ENCODE measurements at places on chromosomes 3 and 15.
A peak's percentile ranks its signal among the peaks of the same experiment; 100 is the strongest.

DNA sequence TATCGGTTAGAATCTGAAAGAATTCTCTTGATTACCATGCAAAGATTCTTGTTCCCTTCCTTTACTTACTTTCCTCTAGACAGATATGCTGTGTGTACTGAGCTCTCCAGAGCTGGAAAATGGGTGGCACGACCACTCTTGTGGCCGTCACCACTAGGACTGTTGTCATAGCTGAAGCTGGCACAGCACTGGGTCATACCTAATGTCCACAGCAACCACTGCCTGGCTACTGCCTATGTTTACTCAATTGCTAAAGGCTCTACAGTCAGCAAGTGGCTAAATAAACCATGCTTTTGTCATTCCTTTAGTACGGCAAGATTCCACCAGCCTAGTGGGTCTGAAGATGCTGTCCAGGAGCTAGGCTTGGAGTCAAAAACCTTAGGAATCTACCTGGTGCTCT is 1643.0 kb downstream of the OTOL1 start:
- no peak for DNase-seq

DNA sequence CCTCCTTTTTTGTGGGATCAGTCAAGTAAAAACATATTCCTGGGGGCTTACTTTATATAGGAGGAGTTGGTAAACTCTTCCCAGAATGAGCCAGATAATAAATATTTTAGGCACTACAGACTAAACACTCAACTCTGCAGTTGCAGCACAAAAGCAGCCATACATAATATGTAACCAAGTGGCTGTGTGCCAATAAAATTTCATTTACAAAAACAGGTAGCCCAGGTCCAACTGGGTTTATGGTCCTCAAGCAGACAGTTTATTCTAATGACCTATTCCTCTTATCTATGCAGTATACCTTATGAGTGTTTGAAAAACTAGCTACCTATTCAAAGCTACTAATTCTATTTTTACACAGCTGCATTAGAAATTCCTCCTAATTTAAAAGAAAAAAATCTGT is 61.8 kb downstream of the FAIM start:
- DNase-seq, result no peak

- no peak for DNase-seq
These were observed 8.1 kb downstream of the WDR82 start for GRCh38 chr3:52270252-52270754.

GRCh38 chr3:178916223-178916622 is 155.4 kb downstream of the ZMAT3 start:
- no peak for DNase-seq

DNA sequence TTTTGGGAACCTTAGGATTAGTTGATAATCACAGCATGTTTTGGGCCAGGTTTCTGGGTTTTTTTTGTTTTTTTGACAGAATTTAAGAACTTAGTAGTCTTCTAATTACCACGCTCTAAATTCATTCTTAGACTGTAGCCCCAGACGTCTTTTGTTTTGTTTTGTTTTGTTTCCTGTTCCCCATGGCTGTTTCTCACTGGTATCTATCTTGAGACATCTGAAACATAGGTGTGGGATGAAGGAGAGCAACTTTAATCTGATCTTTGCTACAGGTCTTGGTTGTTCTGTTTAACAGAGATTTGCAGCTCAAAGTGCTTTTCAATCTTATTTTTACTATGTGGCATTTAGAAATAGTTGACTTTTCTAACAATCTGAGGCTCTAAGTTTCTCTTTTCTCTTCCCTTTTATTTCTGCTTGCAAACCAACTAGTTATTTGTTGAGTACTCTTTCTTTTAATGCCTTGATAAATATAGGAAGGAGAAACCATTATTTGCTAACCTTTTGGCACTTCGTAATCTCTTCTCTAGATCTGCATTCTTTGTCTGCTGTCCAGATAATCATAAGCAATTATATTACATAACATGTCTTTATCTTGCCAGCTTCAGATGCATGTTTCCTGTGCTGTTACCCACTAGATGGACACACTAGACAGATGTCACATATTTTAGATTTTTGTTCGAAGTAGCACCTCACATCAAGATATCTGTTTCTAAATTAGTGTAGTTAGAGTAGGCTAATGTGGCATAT is 40.9 kb downstream of the FBXL2 start:
- DNase-seq, result no peak

DNA sequence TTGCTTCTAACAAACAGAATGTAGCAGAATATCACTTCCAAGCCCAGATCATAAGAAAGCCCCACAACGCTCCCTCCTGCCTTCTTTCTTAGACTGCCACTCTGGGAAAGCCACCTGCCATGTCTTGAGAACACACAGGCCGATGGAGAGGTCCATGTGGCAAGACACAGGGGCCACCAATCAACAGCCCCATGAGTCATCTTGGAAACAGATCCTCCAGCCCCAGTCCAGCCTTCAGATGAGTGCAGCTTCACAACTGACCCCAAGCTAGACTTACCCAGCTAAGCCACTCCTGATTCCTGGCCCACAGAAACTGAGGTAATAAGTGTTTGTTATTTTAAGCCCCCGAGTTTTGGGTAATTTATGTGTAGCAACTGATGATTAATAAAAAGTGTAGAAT is 39.7 kb downstream of the PTH1R start:
- no peak for DNase-seq

DNA sequence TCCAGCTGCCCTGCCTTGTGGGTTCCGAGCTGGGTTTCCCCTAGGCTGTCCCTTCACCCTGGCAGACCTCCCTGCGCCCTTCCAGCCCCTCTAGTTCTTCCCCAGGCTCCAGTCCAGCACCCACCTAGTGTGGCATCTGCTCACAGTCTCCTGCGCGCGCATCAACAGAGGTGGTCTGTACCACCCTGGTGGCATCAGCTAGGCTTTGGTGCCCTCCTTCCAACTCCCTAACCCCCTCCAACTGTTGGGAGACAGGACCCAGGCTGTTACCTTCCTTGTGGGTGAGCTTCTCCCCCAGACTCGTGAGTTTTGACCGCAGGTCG is 8.0 kb downstream of the CALML4 start:
- DNase-seq, result no peak

DNA sequence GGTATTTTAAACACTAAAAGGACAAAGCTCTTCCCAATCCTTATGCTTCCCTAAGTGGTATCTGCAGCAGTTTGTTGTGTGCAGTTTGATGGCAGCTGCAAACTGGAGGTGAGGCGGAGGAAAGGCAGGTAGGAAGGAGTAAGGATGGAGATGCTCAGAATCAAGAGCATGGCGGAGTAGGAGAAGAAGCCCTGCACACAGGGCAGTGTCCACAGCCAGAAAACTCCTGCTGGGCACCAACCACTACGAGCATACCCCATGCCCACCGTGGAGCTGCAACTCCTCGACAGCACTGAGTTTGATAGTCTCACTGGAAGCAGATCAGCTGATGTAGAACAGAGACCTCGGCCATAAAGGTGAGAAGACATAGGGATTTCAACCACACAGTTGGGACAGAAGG is 30.3 kb upstream of the ESYT3 start:
- DNase-seq, result no peak

DNA sequence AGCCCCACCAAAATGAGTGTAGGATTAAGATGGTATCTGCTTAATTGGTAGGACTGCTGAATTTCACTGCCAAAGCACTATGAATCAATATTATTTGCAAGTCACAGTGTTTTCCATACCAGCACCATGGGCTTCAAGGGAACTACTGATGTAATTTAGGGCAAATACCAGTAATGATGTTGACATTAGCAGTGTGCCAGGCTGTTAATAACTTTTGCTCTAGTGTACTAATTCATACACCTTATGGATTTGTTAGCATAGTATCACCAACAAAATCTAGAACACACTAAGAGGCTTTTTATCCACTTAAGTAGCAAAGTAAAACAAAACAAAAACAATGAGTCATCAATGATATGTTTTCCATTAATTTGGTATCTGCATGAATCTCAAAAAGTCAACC is 888.2 kb downstream of the CADM2 start:
- DNase-seq, result no peak

DNA sequence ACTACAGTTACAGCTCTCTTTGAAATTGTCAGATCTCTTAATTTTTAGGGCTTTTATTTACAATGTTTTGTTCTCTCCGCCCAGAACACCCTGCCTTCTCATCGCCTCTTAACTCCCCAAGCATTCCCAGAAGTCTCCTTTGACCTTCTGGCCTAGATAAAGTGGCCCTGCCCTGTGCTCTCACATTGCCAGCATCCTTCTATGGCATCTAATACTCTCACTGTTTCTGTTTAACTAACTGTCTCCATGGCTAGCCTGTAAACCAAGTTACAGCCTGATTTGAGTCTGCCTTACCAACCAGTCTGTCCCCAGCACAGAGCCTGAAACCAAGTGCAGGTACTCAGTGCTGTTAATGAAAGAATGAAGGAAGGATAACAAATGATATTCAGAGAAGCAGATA is 19.9 kb downstream of the COL8A1 start:
- no peak for DNase-seq

DNA sequence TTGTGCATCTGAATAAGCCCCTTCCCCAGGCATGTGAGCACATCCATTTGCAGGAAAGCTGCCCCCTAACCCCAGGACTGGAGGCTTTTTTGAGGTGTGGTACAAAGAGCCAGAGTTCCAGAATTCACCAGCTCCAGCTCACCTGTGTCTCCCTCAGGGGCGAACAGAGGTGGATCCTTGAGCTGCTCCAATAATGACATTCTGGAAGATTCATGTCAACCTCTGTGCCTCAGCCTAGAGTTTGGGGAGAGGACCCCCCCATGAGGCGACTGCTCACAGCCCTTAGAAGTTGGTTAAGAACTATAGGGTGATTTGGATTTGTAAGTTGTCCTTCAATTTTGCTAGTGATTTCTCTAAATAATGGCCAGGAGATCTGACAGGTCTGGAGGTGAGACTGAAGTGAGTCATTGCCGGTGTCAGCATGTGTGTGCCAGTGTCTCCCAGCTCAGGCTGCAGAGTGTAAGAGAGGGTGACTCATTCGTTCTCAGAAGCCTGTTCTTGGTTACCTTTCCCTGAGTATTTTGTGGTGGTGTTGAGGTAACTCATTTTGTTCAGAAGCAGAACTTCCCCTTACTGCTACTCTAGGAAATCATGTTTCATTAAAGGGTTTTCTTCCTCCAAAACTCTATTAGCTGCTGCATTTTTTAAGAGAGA is 136.9 kb upstream of the TOPAZ1 start:
- no peak for DNase-seq

DNA sequence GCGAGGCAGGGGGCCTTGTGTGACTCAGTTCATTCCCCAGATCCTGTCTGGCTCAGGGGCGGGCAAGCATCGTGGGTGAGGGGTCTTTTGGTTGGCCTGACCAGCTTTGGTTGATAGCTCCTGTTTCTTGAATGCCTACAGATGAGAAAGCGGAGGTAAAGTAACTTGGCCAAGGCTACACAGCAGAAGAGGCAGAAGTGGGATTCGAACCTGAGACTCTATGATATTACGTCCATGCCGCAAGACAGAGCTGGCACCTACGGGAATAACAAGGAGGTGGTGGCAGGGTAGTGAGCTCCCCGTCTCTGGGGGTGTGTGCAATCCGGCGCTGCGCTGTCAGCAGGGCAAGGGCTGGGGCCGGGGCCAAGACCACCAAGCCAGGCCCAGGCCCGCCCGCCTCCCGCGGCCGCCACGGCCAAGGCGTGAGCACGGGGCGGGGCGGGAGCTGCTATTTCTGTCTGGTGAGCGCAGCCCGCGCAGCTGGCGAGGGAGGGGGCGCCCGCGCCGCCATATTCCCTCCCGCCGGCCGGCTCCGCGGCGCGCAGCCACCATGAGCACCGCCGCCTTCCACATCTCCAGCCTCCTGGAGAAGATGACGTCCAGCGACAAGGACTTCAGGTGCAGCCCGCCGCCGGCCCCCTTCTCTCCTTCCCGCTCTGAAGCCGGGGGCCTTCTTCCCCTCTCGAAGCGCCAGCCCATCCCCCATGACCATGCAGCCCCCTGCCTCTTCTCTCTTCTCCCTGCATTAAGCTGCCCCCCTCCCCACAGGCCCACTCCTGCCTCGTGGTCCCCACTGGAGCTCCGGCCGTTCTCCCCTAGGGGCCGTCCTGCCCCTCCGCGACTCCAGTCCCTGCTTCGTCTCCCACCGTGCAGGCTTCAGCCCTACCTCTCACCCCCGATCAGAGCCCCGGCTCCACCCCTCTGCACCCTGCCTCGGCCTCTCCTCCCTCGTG is at the start of gene CAND2:
CAND2 (plus strand) TSS at position 510 of the 953 bp plus-strand sequence; CDS start at position 551, 41 bp downstream.
- peak; percentile 27 for DNase-seq

DNA sequence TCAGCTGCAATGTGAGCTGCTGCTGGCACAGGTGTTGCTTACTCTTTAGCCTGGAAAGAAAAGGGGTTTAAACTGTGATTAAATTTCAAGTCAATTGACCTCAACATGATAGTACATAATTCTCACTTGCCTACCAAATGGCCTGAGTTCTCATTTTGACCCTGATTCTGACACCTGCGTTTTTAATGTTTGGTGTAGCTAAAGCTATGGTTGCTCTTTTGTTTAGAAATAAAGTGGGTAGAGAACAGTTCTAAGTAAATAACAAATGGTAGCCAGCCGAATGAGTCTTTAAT is 100.8 kb upstream of the SOX2 start:
- DNase-seq, result no peak

GRCh38 chr15:29139540-29140459 is 129.8 kb downstream of the NSMCE3 start:
- DNase-seq, result peak; percentile 73

DNA sequence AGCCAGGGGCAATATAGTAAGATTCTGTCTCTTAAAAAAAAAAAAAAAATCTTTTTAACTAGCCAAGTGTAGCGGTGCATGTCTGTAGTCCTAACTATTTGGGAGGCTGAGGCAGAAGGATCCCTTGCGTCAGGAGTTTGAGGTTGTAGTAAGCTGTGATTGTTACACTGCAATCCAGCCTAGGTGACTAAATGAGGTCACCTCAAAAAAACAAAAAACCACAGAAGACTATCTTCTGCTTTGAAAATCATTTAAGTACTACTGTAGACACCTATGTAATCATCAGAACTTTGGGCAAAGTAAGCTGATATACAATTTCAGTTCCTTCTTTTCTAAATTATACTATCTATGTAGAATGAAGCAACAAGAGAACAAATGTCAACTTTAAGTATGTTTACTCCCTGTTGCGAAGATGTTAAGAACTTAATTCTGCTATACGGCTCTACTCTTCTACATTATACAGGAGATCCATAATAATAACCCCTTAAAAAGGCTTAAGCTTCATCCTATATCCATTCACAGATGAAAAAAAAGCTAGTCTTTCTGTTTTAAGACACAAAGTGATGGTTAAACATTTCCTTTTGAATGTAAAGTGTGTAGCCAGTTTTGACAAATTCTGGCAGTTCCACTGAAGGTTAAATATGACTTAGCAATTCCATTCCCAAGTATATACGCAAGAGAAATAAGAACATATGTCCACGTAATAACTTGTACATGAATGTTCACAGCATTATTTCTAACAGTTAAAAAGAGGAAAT is 15.2 kb downstream of the DAZL start:
- peak; percentile 23 for DNase-seq

DNA sequence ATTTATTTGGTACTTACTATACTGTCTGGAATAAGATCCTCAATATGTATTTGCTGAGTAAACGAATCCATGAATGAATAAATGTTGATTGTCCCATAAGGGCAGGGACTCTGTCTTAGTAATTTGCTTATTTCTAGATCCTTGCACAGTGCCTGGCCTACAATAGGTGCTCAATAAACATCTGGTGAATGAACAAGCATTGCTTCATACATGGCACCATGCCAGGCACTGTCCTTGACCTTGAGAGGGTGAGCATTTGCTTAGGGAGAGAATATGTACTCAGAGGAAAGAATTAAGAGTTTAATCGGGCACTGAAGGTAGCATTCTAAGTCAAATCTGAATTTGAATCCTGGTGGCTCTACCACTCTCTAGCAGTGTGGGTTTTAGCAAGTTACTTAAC is 282.1 kb downstream of the THSD4 start:
- no peak for DNase-seq

- DNase-seq, result no peak
These were observed 329.1 kb upstream of the SOX2 start for GRCh38 chr3:181382656-181383055.

Measured in germinal center (tissue), 1 donor.